Right cardiac atrium (tissue), 5 donors: ENCODE measurements at places on chromosomes 7 and 10. TPM values are rescaled to one million over a fixed set of nuclear protein-coding genes. Genes with fewer than 3 reads are reported as not detected.

Gene PKD2L1
- not detected for total RNA-seq

Gene AKR1C1
- 176 TPM for total RNA-seq

Gene RPA3
- 22.8 TPM for total RNA-seq

Gene FEZF1
- total RNA-seq, result not detected

Gene HOXA5
- total RNA-seq, result 0.17 TPM

Gene PCBD1
- 134 TPM for total RNA-seq

Gene SRRM3
- 20.6 TPM for total RNA-seq

Gene TMEM26
- total RNA-seq, result 0.43 TPM

Gene TMEM72
- 0.29 TPM for total RNA-seq

Gene ADAP1
- total RNA-seq, result 4.8 TPM

Gene ZNF32
- 50.9 TPM for total RNA-seq
